Hepatocyte (in vitro differentiated cells): ENCODE measurements at places on chromosomes 16 and 17. TPM values are rescaled to one million over a fixed set of nuclear protein-coding genes. Genes with fewer than 3 reads are reported as not detected.

KCNJ12 gene
- total RNA-seq = 0.73 and 0.88 TPM in 2 replicates

BFAR gene
- 76.9 and 98.9 TPM in 2 replicates for total RNA-seq

PRRT2 gene
- total RNA-seq = 7.0 and 8.0 TPM in 2 replicates

ATMIN gene
- total RNA-seq = 50.8 and 58.4 TPM in 2 replicates

KRTAP4-4 gene
- not detected in 2 replicates for total RNA-seq

PHAF1 gene
- total RNA-seq = 18.6 and 18.7 TPM in 2 replicates

RRAD gene
- 8.2 and 8.8 TPM in 2 replicates for total RNA-seq

CRHR1 gene
- not detected in 2 replicates for total RNA-seq

FOXJ1 gene
- total RNA-seq = 1.6 and 1.9 TPM in 2 replicates

SLC46A1 gene
- 41.9 and 54.5 TPM in 2 replicates for total RNA-seq

NPTX1 gene
- total RNA-seq = 0.70 and 3.2 TPM in 2 replicates

CHST4 gene
- total RNA-seq = 0.10 and 0.28 TPM in 2 replicates

DNA sequence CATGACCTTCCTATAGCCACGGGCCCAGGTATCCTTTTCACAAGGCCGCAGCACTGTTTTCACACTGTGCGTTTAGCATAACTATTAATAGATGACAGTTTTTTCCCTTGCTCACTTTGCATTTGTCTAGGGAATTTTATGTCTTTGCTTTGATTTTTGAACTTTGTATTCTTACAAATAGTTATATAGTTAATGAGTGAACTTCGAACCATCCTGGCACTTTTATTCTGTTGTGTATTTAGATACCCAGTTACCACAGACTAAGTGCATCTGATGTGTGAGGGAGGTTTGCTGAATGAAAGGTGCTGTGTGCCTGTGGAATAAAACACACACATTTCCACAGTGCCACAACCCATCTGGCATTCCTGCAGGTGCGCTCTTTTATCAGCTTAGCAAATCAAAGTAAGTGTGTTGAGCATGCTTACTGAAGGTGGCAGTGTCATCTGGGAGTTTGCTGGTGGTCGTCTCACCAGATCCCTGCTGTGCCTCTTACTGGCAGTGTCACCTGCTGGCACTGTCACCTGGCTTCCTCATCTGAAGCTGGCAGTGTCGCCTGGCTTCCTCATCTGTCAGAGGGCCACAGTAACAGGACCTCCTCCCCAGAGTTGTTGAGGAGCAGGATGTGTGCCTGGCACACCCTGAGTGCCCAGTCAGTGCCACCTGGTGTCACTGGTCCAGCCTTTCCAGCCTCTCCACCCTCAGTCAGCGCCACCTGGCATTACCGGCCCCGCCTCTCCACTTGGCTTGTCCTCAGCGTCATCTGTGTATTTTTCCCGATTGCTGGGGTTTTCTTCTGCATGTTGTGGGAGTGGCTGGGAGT is 37.6 kb downstream of the USP10 start:
- DNase-seq = no peak

GRCh38 chr17:39001703-39002637 is 34.8 kb upstream of the FBXO47 start:
- DNase-seq = no peak

DNA sequence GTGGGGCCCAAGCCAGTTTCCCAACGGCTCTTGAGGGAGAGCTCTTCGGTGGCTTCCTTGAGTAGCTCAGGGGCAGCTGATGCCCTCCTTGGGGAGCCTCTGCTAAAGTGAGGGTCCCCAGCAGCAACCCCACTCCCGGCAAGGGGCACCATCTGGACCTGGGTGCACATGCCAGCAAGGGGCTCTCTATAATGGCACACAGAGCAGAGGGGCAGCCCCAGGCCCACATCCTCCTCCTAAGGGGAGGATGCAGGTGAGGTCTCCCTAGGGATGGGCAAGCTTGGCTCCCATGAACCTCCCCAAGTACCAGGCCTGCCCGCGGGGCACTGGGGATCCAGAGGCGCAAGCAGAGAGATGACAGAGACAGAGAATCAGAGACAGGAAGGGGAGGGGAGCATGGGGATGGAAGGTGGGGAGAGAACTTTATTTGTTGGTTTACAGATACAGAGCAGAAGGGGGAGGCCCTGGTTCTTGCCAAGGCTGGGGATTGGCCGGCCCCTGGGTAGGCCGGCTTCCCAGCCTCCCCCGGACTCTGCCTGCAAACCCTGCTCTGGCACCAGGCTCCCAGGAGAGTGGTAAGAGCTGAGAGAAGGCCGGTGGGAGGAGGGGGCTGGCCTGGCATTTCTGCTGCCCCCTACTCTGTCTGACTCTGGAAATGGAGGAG is 61.4 kb downstream of the SRCIN1 start:
- DNase-seq = no peak

- DNase-seq = no peak
These were observed 17.3 kb downstream of the UTS2R start for GRCh38 chr17:82388922-82389283.

GRCh38 chr17:37567137-37567536 is 42.1 kb downstream of the SYNRG start:
- DNase-seq = no peak

- DNase-seq = no peak
These were observed 49.0 kb downstream of the MPRIP start for GRCh38 chr17:17091276-17091675.

GRCh38 chr16:88839745-88840599 is 16.8 kb downstream of the GALNS start:
- DNase-seq = no peak

DNA sequence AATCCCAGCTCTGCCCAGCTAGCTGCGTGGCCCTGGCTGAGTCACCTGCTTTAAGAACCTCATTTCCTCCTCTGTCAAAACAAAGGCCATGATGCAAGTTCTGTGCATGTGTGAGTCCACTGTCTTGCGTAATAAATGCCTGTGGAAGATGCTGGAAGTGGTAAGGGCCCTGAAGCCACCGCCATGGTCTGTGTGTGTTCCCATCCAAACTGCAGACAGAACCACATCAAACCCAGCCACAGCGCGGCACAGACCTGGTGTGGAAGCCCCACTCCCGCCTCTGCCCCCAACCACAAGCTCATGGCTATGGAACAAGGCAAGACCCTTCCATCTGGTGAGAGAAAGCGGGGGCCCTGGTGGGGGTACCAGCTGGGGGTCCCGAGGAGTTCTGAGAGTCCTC is 26.0 kb downstream of the NECAB2 start:
- no peak for DNase-seq

DNA sequence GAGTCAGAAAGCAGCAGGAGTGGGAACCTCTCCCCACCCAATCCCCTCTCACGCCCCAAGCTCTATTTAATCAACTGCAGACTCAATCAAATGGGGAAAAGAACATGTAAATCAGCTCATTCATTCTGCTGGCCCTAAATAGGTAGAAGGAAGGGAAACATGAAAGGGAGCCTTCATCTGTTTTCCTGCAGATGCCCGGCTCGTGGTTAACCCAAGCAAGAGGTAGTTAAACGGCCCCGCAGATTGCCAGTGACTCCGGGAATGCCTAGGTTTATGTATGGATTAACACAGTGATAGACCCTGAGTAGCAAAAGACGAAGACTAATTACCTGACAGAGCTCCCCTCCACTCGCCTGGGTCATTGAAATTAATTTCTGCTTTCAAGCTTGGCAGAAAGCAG is 542.0 kb downstream of the WWOX start:
- no peak for DNase-seq

- no peak for DNase-seq
These were observed 432.4 kb upstream of the PMFBP1 start for GRCh38 chr16:72604375-72604774.

DNA sequence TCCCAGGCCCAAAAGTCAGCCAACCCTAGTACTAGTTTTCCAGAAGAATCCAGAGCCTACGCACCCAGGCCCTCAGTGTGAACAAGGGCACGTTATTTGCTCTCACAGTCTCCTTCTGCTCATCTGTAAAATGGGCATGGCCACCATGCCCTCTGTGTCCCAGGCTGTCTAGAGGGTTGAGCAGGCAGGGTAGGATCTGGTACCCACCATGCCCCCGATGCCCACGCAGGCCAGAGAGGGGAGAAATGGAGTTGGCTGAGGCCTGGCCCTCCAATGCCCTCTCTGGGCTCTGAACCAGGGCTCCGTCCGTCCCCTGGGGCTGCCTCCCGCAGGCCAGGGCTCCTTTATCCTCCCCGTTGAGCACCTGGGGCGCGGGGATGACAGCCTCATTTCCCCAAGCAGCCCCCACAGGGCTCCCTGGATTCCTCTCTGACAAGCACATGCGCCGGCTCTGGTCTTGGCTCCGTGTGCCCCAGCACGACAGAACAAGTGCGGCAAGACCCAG is 9.1 kb upstream of the BAHCC1 start:
- no peak for DNase-seq

- DNase-seq = no peak
These were observed 100.3 kb downstream of the NPIPB11 start for GRCh38 chr16:29306201-29306600.

DNA sequence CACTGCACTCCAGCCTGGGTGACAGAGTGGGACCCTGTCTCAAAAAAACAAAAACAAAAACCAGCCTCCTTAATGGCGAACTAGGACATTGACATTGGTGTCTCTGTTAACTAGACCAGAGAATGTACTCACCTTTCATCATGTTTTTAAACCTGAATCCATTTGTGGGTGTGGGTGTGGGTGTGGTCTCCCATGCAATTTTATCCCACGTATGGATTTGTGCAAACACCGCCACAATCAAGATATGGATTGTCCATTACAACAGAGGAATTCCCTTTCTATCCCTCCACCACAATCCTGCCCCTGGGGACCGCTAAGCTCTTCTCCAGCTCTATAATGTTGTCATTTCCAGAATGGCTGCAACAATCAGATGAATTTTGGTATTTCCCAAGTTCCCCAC is 49.9 kb downstream of the DNAH17 start:
- DNase-seq = no peak

- no peak for DNase-seq
These were observed 24.6 kb downstream of the C16orf90 start for GRCh38 chr16:3470723-3471122.

DNA sequence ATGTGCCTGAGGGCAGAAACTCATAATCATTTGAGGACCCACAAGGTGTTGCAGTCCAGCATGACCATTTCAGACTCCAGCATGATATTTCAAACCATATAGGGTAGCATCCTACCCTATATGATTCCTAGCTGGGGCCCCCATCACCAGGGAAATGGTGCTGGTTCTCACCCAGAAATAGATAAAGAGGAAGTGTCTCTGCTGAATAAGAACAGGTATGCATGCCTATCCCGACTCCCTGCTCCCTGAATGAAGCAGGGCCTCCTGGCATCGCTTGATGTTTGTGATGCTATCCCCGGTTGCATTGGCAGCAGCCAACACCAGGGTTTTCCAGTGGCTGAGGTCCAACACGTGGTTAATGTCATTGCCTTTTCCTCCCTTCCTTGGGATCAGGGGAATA is 17.1 kb upstream of the HEATR6 start:
- no peak for DNase-seq

GRCh38 chr16:893360-893759 is 77.4 kb downstream of the LMF1 start:
- DNase-seq = no peak

DNA sequence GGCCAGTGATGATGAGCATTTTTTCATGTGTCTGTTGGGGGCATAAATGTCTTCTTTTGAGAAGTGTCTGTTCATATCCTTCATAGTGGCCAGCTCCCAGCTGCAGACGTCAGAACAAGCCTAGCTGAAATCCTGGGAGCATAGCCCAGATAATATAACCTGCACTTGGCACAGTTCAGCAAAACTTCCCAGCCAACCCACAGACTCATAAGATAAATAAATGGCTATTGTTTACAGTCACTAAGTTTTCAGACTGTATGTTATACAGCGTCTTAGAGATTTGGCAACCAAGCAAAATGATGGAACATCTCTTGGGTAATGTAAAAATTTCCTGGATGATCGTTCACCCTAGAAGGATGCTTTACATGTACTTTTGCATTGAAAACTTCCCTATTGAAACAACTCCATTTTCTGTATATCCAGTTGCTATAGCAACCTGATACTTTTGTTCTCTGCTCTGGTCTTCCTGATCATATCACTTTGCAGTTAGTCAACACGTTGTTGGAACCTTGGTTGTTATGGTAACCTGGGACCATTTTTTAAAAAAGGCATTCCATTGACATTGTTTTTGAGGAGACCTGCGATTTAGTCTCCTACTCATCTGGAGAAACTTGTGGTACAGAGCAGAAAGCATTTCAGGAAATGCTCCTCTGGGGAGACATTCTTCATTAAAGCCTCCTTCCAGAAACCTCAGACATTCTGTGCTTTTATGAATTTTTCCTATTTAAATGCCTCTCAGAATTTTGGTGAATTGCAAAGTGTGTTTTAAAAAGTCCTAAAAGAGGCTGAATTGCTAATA is 378.7 kb downstream of the HS3ST4 start:
- DNase-seq = peak; percentile 11

- no peak for DNase-seq
These were observed 69.1 kb upstream of the BRD7 start for GRCh38 chr16:50437769-50438437.

DNA sequence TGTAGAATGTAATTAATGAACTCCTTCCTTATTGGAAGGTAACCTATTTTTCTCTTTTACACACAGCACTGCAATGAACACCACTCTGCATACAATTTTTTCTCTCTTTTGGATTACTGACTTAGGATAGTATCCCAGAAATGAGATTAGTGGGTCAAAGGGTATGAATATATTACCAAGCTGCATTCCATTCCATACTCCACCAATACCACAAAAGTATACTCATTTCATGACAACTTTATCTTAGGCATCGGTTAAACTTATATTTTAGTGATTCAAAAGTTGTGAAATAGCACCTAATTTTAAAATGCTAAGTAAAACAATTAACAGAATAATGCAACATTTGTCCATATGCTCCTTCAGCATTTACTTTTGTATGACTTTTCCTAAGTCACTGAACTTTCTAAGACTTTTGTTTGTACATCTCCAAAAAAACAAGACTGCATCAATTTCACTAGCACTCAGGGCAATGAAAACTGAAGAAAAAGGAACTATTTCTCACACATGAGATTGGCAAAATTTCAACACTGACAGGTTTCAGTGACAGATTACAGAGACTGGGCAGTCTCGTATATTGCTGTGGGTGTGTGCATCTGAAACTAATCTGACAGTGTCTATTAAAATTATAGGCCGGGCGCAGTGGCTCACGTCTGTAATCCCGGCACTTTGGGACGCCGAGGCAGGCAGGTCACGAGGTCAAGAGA is 32.1 kb downstream of the HELZ start:
- no peak for DNase-seq

GRCh38 chr16:10465821-10466220 is 80.0 kb downstream of the ATF7IP2 start:
- DNase-seq = no peak

GRCh38 chr16:54204756-54205155 is 81.8 kb downstream of the IRX3 start:
- no peak for DNase-seq

- no peak for DNase-seq
These were observed 262.3 kb downstream of the KIF2B start for GRCh38 chr17:54085020-54085419.

DNA sequence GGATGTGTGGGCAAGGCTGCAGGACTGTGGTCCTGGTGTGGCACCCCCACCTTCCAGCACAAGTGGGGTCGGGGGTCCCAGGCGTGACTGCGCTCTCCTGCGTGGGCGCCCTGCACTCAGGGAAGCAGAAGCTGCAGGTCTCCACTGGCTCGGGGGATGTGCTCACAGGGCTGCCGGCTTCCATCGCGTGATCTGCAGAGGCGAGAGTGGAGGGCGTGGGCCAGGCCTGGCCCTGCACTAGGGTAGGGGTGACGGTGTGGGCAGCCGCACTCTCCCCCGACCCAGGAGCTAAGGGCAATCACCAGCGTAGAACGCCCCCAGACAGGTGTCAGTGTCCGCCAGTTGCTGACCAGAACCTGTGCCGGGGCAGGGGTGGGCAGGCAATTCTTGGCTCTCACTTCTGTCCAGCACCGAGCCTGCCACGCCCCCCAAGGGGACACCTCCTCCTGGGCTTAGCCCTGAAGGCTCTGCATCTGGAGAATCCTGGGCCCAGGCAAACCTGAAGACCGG is 32.3 kb downstream of the TNFRSF13B start:
- peak; percentile 4 for DNase-seq
